ENCODE measurements at places on chromosomes 4 and X. TPM values are rescaled to one million over a fixed set of nuclear protein-coding genes. Genes with fewer than 3 reads are reported as not detected.
A peak's percentile ranks its signal among the peaks of the same experiment; 100 is the strongest.

- DNase-seq: no peak
Observed at GRCh38 chr4:12712648-12713339, 771.3 kb downstream of the RAB28 start.

The NAT8L gene
- 2.7 TPM for total RNA-seq

GRCh38 chrX:126697091-126697490 is 122.4 kb upstream of the PRR32 start:
- DNase-seq: no peak

- no peak for DNase-seq
Observed at GRCh38 chr4:71830497-71831190, 46.8 kb upstream of the GC start.

DNA sequence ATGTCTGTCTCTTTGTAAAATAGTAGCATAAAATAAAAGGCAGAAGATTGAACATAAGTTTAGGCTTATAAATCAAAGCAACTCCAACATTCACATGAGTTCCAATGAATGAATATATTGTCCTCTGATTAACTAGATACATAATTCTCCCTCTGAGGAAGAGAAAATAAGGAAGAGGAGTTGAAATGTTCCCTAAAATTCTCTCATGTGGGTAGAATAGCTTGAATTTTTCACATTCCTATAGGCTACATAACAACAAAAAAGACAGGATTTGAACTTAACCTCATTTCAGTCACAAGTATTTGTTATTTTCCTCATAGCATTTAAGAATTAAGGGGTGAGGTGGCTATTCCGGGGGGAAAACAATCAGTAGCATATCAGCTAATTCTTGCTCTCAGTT is 462.4 kb upstream of the NDST4 start:
- DNase-seq: no peak

- no peak for DNase-seq
Observed at GRCh38 chr4:156635051-156635450, 336.5 kb downstream of the PDGFC start.

- no peak for DNase-seq
Observed at GRCh38 chr4:106149026-106149425, 167.0 kb downstream of the TBCK start.

The XAGE2 gene
- 0.77 TPM for total RNA-seq

The EOLA1 gene
- total RNA-seq: 13.4 TPM

- no peak for DNase-seq
Observed at GRCh38 chr4:145934434-145935047, 4.1 kb downstream of the ZNF827 start.

DNA sequence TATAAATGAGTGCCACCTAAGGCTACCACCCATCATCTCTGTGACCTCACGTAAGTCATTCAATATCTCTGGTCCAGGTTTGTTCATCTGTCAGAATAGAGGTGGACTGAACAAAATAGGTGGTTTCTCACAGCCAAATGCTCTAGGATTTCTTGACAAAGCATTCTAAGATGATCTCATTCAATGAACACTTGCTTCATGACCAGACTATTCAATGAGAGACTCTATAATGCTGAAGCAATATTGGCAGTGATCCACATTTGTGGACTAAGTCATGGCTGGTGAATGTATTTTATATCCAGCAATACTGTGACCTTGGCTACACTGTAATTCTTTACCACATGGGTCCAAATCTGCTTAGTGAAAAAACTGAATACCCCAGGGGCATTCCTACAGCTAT is 37.9 kb downstream of the LDB2 start:
- DNase-seq: no peak

GRCh38 chr4:147683188-147683591 is 773 bp downstream of the PRMT9 start:
- DNase-seq: peak; percentile 41

- DNase-seq: no peak
Observed at GRCh38 chr4:36222702-36223101, 21.6 kb downstream of the ARAP2 start.

DNA sequence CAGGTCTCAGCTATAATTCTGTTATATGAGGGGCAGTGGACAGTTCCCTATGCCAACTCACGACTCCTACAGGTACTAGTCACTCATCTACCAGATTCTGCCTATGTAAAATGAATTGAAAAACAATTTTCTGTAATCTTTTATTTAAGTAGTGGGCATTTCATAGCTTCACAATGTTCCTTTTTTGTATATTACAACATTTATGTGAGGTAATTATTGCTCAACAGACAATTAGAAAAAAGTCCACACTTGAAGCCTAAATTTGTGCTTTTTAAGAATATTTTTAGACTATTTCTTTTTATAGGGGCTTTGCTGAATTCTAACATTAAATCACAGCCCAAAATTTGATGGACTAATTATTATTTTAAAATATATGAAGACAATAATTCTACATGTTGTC is 20.4 kb downstream of the EREG start:
- DNase-seq: no peak

The CDX4 gene
- not detected for total RNA-seq

DNA sequence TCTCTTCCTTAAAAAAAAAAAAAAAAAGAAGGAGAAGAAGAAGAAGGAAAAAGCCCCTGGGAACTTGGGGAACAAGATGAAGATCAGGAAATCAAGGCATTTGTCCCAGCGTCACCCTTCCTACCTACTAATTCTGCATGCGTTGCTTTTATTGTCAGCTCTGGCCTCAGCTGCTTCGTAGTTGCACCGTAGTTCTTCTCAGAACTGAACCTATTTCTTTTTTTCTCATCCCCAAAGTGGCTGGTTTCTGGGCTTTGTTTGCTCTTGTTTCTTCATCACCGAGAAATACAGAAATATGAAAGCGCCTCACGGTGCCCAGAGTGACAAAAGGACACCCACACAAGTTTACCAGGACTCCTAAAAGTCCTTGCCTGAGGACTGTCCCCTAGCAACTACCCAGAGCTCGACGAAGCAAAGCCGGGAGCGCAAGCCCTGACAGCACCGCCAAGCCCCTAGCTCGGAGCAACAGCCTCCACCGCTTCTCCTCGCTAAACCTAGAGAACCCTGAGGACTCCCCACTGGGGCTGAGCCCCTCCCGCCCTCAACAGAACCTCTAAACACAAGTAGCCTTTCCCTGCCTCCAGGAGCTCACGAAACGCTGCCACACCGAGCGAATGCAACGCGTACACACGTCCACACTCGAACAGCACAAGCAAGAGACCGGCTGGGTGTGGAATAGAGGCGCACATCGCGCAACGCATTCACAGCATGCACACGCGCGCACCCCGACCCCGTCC is 710 bp downstream of the PRKG2 start:
- peak; percentile 23 for DNase-seq

The PLP1 gene
- 1.8 TPM for total RNA-seq

GRCh38 chrX:145552643-145553042 is 265.0 kb upstream of the SLITRK2 start:
- DNase-seq: no peak

DNA sequence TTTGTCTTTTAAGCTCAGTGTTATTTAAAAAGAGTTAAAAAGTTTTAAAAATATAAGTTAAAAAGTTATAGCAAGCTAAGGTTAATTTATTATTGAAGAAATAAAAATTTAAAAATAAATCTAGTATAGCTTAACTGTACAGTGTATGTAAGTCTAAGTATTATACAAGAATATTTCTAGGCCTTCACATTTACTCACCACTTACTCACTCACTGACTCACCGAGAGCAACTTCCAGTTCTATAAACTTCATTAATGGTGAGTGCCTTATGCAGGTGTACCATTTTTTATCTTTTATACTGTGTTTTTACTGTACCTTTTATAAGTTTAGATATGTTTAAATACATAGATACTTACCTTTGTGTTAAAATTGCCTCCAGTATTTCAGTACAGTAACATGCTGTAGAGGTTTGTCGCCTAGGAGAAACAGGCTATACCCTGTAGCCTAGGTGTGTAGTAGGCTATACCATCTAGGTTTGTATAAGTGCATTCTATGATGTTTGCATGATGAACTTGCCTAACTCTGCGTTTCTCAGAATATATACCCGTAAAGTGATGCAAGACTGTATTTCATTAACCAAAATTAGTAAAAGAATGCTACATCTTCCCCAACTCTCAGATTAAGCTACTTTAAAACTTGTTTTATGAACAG is 202.9 kb downstream of the CFAP299 start:
- DNase-seq: no peak

GRCh38 chrX:24990535-24990934 is 25.2 kb downstream of the ARX start:
- no peak for DNase-seq

The PABPC5 gene
- total RNA-seq: 7.1 TPM

The EXOC1L gene
- not detected for total RNA-seq

DNA sequence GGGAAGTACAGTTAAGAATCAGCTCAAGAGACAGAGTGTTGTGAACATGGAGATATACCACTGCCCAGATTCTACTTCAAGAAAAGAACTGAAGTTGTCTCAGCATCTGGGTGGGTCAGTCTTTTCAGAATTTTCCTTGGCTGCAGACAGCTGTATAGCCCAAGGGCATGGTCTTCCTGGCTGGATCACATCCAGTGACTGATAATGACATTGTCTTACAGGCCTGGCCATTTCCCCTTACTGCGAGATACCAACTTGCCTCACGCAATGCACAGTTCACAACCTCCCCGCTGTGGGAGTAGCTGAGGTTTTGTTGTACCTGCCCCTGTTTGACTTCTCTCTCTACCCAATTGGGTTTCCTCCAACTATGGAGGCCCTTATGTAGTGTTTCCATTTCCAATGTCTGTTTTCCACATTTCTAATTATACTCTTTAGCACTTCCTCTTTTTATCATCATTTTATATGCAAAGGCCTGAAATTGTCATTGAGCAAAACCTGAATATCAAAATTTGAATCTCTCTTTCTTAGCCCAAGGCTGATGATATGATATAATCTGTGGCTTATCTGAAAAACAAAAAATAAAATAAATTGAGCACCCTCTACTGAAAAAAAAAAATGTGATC is 209.1 kb downstream of the NAF1 start:
- DNase-seq: no peak

GRCh38 chr4:149116806-149117205 is 674.6 kb upstream of the NR3C2 start:
- DNase-seq: no peak

The XPNPEP2 gene
- total RNA-seq: 21.9 TPM

- DNase-seq: no peak
Observed at GRCh38 chr4:93403571-93403970, 425.0 kb upstream of the ATOH1 start.

DNA sequence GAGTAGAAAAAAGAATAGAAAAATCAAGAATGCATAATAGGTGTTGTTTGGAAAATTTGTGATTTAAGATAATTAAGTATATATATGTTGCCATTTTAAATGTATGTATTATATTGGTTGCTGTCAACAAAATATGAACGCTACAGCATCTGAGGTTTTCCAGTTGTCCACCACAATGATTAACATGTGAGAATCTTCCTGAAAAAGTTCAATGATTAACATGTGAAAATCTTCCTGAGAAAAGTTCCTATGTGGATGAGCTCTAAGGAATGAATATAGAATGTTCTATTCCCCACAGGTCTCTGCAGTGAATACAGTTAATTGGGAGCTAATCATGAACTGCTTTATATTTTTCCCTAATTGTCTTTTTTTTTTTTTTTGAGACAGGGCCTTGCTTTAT is 214.7 kb downstream of the CBR4 start:
- DNase-seq: no peak

DNA sequence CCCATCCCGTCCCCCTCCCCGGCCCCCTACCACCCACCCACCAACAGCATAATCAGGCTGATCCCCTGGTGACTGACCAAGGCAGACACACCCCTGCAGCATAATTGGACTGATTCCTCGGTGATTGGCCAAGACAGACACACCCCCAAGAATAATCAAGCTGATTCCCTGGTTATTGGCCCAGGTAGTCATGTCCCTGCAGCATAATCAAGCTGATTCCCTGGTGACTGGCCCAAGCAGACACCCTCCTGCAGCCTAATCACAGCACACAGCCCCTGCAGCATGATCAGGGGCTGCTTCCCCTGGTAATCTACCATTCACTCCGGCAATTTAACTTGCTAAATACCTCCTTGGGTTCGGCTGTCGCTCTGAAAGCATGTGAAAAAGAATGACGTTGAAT is 47.5 kb upstream of the STS start:
- DNase-seq: no peak

DNA sequence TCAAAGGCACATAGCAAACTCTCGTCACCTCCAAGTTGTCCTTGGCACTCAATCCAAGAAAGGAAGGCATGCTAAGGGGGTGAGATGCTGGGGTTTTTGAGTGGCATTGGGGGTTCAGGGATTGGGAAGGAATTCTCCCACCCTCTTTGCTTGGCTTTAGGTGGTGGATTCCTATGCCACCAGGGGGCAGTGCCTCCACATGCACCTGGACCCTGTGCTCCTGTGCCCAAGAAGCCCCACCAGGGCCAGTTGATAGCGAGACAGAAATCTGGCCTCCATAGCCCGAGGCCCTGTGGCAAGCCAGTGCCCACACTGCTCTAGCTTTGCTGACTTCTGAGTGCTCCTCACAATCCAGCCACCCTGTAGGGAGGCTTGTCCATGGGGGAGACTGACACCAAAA is 2.0 kb upstream of the FATE1 start:
- DNase-seq: peak; percentile 29

DNA sequence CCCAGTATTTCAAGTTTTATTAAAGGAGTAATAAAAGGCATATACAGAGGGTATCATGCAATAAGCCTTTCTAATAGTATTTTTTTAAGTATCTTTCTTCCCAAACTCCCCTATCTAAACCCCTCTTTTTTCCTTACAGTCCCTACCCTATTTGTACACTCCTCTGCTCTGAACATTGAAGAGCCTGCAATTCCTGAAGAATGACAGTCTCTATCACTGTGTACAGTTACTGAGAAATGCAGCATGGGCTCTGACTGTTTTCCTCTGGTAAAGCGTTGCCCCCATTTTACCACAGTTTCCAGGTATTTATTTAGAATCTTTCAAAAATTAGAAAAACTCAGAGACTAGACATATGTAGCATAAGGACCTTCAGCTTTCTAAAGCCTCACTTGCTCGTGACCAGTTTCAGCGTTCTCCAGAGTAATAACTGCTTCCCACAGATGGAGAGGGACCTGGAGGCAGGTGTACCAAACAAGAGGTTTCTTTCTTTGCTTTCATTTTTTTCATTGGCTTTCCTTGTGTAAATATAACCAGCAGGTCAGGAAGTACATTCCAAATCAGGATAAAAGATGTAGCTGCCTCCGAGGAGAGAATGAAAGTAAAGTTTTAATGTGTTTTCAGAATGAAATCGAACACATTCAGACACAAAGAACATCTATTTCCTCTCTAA is 230.8 kb downstream of the CFAP299 start:
- DNase-seq: no peak

DNA sequence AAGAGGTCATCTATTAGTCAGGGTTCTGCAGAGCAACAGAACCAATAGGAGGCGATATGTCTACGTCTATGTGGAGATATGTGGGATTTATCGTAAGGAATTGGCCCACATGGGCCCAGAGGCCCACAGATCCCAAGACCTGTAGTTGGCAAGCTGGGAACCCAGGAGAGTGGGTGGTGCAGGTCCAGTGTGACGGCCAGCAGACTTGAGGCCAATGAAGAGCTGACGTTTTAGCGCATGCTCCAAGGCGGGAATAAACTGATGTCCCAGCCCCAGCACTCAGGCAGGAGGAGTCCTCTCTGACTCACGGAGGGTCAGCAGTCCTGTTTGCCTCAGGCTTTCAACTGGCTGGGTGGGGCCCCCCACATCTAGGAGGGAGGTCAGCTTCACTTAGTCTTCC is 21.3 kb downstream of the SPACA5 start:
- DNase-seq: no peak

The SUV39H1 gene
- total RNA-seq: 2.9 TPM

The PPARGC1A gene
- 18.7 TPM for total RNA-seq

All from hepatocyte (in vitro differentiated cells).